ENCODE measurements at places on chromosomes 2 and 18. TPM values are rescaled to one million over a fixed set of nuclear protein-coding genes. Genes with fewer than 3 reads are reported as not detected.
A peak's percentile ranks its signal among the peaks of the same experiment; 100 is the strongest.

- no peak for DNase-seq
- H3K4me3 ChIP-seq, result no peak overlapping the region
- no peaks in the 10 kb centered on the region for H3K36me3 ChIP-seq
- H3K4me1 ChIP-seq, result no peaks in the 10 kb centered on the region
- no peak overlapping the region for H3K27ac ChIP-seq
- no peaks in the 10 kb centered on the region for H3K27me3 ChIP-seq
Observed at GRCh38 chr2:60515721-60516226, 37.7 kb downstream of the BCL11A start.

- no peaks in the 10 kb centered on the region for H3K36me3 ChIP-seq
- H3K4me1 ChIP-seq, result peaks cover 24% of the 10 kb centered on the region
- H3K27ac ChIP-seq, result peak within 1 kb of the TSS; percentile 92
- H3K4me3 ChIP-seq, result peak within 1 kb of the TSS; percentile 63
- DNase-seq, result peak; percentile 59
Observed at GRCh38 chr18:23134780-23135549, at the start of gene CABLES1. Gene CABLES1, plus strand, starts transcription at chr18:23135485. Its CDS starts 278 bp downstream, at chr18:23135763.

The NDUFAF7 gene
- 8.7 TPM for polyA plus RNA-seq

The PCARE gene
- polyA plus RNA-seq, result not detected

DNA sequence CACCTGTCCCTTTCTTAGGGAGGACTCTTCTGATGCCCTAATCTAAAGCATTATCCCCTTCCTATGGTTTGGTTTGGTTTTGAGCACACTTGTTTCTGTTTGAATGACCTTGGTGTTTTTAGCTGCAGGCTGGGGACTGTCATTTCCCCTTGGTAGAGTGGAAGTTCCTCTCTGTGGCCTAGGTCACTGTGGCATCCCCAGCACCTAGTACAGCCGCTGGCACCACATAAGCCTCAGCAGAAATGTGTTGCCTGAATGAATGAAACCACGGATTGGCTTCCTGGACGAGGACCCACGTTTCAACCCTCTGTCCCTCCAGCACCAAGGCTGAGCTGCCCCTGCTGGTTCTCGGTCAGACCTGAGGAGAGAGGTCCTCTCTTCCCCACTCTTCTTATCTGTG, 159.9 kb downstream of the CTIF start:
- no peaks in the 10 kb centered on the region for H3K36me3 ChIP-seq
- no peak overlapping the region for H3K4me3 ChIP-seq
- no peaks in the 10 kb centered on the region for H3K27me3 ChIP-seq
- no peak overlapping the region for H3K27ac ChIP-seq
- no peak for DNase-seq
- H3K4me1 ChIP-seq, result no peaks in the 10 kb centered on the region

All from liver (tissue), 10 donors.